Left renal cortex interstitium (tissue), 4 donors: ENCODE measurements at places on chromosomes 1 and 21.

DNA sequence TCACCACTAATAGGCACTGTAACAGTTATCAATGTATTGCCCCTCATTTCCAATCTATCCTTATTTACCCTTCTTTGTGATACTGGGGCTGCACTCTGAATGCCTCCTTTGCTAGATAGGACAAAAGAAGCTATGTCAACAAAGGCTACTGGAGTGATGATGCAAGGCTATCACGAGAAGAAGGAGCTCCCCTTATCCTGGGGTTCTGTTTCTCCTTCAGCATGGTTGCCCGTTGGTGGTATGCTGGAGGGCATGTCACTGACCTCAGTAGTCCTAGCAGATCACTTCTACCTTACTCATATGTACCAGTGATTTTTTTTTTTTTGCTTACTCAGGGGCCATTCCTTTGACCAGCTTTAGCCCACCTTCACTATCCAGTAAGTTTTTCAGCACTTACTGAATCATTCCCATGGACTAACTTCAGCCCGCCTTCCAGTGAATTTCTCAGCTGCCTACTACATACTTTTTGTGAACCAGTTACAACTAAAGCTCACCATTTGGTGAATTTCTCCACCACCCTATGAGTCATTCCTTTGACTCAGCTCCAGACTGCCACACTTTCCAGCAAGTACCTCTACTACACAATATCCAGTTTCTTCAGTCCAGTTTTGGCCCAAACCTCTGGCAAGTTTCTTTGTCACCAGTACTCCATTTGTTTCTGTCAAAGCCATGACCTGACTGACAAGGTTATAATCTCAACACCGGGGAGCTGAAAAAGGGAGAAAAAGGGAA, 944.5 kb downstream of the KCNT2 start:
- no peak for DNase-seq

GRCh38 chr1:143680304-143680703, 291.5 kb downstream of the FAM72C start:
- DNase-seq = no peak

- no peak for DNase-seq
Measured at GRCh38 chr1:59156526-59157199, 140.2 kb upstream of the FGGY start.

- no peak for DNase-seq
Measured at GRCh38 chr1:192904438-192904895, 95.6 kb downstream of the RGS2 start.

GRCh38 chr1:219563568-219563967, 49.3 kb downstream of the ZC3H11B start:
- DNase-seq = no peak

- DNase-seq = no peak
Measured at GRCh38 chr1:182649041-182649440, 35.3 kb downstream of the RGS8 start.

GRCh38 chr1:63289135-63289534, 33.2 kb upstream of the FOXD3 start:
- no peak for DNase-seq

GRCh38 chr1:60695716-60696171, 386.6 kb upstream of the NFIA start:
- no peak for DNase-seq

GRCh38 chr1:5744911-5745799, 247.1 kb downstream of the NPHP4 start:
- DNase-seq = no peak

DNA sequence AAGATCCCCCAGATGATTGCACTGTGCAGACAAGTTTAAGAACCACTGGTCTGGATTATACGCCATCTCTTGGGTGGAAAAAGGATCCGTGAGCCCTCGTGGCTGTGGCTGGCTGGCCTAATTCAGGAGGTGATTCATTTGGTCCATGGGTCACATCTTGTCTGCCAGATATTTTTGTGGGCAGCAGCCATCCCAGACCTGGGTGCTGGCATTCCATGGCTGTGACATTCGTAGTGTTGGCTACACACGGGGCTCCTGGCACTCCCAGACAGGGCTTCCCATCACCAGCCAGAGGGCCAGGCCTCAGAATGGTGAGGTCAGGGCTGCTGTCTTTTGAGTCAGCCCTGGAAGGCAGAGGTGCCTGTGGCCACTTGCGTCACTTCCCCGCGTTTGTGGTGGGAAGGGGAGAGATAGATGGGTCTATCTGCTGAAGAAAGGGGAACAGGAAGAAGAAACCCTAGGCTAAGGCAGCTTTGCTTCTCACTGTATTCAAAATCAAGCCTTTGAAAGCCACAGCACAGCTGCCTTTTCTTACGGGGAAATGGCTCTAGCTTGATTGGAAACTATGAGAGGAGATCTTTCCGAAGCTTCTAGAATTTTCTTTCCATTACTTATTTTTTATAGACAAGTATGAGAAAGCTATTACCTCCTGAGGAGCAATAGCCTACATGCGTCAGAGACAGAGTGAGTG, 32.4 kb downstream of the EIF2D start:
- no peak for DNase-seq

- DNase-seq = no peak
Measured at GRCh38 chr1:54981466-54981865, 1.0 kb downstream of the TMEM61 start.

DNA sequence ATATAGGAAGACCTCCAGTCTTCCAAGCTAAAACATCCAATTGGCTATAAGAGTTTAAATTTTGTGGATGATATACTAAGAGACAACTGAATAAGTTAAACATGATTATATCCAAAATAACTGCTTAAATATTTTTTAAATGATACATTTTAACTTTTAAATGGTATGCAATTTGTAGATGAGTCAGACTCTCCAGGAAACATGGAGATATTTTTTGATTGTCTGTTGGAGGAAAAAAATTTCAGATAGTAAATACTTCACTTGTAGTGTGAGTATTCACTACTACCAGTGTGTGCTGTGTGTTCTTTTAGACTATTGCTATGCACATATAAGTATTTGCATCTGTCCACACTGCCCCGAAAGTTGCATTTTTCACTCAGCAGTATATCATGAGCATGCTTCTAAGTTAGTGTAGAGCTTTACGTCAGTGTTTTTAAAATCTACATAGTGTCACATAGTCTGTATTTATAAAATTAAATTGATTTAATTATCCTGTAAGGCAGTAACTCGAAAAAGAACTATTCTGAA, 91.1 kb downstream of the USP25 start:
- no peak for DNase-seq

DNA sequence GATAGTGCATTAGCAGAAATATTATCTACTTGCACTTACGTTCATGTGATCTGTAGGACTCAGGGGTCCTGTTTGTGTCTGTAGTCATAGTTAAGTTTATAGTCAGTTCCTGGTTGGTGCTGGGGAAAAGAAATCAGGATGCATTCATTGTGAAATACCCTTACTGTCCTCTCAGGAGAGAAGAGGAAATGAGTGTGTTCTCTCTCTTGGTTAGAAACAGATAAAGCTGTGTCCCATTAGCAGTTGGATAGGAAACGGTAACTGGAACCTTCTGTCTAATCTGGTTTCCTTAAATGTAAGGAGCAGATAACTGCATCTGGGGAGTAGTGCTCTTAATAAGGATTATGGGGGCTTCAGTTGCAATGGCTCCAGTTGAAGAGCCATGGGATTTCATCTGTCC, 8.9 kb downstream of the SDCCAG8 start:
- DNase-seq = no peak

DNA sequence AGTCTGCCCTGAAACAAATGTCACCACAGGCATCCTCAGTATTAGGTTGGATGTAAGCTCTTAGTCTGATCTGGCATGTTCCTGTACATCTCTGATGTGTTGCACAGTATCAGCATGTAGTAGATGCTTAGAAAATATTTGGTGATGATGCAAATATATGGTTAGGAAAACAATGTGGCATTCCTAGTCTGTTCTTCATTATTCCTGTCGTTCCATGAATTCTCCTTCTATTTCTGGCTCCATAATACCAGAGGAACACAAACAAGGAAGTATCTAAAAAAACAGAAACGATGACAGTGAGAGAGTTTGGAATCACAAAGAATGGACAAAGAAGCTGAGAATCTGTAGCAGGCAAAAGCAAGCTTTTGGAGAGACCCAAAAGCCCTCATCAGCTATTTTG, 236.6 kb downstream of the HHAT start:
- no peak for DNase-seq
